Activated naive CD4-positive, alpha-beta T cell treated with anti-CD3 and anti-CD28 coated beads, Interleukin-2, amount 50 U/mL, for 72 hours (primary cell): ENCODE measurements at places on chromosomes 7 and 10.

DNA sequence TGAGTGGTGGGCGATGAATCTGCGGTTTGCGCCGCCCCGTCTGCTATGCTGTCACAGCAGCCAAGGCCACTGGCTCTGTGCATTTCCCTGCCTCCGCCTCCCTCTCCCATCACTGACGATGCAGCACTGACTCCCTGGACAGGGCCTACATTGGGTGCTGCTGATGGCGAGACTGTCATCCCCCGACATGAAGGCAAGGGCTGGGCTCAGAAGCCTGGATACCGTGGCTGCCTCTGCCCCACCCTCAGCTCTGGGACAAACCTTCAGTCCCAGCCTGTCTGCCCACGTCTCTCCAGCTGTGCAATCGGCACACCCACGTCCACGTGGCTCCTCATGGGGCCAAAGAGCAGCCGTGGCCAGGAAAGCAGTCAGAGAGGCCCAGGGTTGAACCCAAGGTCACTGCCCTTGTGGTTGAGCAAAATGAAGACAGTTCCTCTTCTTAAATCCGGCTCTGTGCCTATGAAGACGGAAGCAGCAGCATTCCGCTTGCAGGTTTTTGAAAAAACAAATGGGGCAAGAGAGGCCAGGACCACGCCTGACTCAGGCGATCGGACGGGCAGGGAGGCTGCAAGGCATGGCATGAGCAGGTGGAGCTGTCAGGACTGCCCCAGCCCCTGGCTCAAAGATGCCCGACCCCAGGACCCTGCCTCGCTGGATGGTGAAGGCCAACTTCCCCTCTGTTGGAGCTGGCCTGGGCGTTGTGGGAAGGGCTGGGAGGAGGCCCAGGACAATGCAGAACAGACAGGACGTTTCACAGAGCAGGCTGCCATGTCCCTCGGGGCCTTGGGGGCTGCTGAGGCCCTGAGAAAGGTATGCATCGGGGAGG lies 517.5 kb downstream of the DNAJB6 start:
- no peak for DNase-seq

GRCh38 chr10:63887023-63887589 lies 365.9 kb downstream of the REEP3 start:
- no peak for DNase-seq

- DNase-seq: no peak
These were observed 681.7 kb downstream of the PARD3 start for GRCh38 chr10:34133406-34133805.

GRCh38 chr10:115063701-115064658 lies 29.2 kb upstream of the ATRNL1 start:
- DNase-seq: no peak

DNA sequence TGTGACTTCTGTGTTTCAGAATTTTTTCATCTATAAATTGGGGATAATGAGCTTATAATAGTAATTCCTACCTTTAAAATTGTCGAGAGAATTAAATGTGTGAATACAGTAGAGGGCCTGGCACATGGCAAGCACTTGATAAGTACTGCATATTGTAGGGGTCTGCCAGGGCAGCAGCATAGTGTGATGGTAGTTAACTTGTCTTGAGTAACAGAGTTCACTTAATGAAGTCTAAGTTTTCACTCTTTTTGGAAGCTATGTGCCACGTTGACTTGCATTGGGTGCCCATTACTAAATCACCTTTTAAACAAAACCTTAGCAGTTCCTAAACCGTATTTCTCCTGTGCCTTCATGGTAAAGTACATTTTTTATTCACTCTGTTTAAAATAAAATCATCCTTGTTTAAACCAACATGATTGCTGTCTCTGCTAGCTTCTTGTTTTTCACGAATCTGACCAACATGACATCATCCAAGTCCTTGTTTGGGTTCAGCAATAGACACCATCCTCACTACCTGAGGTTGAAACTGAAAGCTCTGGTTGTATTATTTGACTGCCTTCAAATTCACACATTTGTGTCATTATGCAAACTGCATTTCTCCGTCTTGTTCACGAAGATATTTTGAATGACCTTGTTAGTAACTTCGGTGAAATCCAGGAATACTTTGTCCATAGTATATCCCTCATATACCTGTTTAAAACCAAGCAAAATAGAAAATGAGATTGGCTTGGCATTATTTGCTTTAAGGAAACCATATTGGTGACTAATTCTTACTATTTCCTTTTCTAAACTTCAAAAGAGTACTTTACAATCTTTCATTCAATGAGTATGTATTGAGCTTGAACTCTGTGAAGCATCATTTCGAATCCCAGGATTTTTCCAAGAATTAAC lies 340.2 kb downstream of the SUGCT start:
- DNase-seq: no peak
